ENCODE measurements at places on chromosomes 5 and 9. TPM values are rescaled to one million over a fixed set of nuclear protein-coding genes. Genes with fewer than 3 reads are reported as not detected.

DNA sequence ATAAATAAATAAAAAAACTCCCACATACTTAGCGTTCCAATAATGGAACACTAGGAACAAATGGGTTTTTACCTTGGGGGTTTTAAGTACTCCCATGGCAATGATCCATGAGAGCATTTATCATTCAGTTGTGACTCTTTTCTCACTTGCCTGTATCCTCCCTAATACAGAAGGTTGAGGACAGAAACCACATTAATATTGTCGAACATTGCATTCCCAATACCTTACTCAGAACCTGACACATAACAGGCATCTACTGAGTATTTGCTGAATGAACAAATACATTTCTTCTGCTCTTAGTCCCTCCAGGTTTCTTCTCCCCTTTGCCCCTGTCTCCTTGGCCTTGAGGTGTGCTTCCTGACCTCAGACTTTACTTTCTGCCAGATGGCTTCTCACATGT lies 175.9 kb downstream of the CEMIP2 start:
- DNase-seq, result no peak

DNA sequence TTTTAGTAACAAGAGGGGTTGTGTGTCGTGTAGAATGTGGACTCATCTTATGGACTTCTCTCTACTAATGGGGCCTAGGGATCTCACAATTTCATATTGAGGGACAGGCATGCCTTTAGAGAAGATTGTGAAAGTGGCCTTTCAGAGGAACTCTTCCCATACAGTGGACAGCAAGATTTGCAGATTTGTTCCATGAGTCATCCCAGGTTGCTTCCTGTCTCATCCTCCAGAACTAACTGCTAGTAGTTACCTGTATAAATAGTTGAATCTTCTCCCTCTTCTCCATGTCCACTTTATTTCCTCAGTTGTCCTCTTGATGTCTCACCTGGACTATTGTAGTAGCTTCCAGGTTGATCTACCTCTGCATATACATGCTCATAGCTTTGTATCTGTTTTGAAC lies 997.5 kb upstream of the CTNND2 start:
- no peak for DNase-seq

GRCh38 chr9:34570376-34570775 lies 19.1 kb downstream of the CNTFR start:
- DNase-seq, result no peak

The INSYN2B gene
- not detected for total RNA-seq

GRCh38 chr5:127426661-127427060 lies 90.8 kb upstream of the PRRC1 start:
- no peak for DNase-seq

GRCh38 chr9:123043081-123043939 lies 9.8 kb downstream of the GPR21 start:
- no peak for DNase-seq

The PHF24 gene
- total RNA-seq, result 0.06 TPM

DNA sequence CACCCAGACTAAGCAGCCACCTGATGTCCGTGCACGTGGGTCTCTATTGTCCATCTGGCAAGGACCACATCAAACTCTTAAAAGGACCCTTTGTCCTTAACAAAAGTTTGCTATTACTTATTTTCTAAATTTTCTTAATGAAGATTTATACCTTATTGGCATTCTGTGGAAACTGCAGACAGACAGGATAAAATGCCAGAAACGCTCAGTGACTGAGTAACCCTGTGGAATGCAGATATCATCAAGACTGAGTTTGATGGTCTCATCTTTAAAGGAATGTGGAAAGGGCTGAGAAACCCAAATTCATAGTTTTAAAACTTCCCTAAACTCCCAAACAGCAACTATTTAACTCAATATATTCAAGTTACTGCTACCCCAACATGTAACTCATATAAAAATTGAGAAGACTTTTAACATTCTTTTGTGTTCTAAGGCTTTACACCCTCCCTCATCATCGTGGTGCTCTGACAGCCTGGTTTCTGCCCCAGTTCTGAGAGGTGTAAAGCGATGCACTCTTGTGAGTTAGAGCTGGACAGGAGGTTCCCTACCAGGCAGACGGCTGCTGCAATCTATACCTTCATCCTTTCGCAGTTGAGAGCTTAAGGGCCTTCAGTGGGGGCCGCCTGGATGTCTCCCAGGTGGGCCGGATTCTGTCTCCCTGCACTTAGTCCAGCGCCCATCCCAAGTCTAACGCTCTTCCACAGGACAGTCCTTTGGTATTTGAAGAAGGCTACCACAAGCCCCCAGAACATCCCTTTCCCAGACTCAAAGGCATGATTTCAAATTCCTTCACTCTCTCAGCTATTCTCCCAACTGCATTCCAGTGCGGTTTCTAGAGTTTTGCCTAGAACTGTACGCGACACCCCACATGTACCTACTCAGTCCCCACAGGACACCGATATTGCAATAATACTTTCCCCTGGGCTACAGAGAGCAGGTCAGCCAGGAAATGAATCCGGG lies 68.9 kb downstream of the DAP start:
- no peak for DNase-seq

GRCh38 chr9:13436591-13436990 lies 157.1 kb upstream of the MPDZ start:
- DNase-seq, result no peak

DNA sequence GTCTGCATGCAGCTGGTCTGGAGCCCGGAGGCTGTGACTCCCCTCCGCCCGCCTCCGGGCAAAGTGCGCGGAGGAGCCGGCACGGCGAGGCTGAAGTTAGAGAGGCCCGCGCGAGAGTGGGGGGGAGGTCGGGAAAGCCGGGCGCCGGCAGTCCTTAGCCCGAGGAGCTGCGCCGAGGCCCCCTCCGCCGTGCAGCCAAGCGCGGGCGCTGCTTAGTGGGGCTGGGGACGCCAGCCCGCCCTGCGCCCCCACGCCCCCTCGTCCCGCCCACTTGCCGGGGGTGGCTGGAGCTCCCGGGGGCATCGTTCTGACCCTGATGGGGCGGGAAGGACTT lies 403 bp downstream of the NINJ1 start:
- DNase-seq, result peak; percentile 50

- DNase-seq, result no peak
Measured at GRCh38 chr9:16879416-16879815, 8.9 kb upstream of the BNC2 start.

- DNase-seq, result no peak
Measured at GRCh38 chr9:115643948-115644727, 509.5 kb upstream of the PAPPA start.

- DNase-seq, result peak; percentile 60
Measured at GRCh38 chr5:180784497-180785097, 18.0 kb downstream of the MGAT1 start.

DNA sequence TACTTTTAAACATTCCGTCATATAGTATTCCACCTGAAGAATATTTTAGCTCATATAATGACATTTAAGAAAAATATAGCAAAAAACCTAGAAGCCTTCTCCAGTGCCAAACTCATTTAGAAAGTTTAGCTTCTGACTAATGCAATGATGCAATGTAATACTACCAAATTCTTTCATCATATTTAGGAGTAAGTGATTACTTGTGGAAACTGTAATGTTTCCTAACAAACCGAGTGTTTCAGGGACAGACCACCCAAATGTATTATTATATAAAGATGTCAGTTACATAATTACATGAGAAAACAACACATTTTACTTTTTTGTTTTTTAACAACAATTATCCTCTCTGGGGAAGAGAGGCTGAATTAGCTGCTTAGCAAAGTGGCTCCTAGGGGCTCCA lies 316.2 kb downstream of the ARL15 start:
- no peak for DNase-seq

The CAMSAP1 gene
- total RNA-seq, result 40.6 TPM

GRCh38 chr9:2125906-2126305 lies 110.8 kb downstream of the SMARCA2 start:
- no peak for DNase-seq

The CDH9 gene
- total RNA-seq, result not detected

DNA sequence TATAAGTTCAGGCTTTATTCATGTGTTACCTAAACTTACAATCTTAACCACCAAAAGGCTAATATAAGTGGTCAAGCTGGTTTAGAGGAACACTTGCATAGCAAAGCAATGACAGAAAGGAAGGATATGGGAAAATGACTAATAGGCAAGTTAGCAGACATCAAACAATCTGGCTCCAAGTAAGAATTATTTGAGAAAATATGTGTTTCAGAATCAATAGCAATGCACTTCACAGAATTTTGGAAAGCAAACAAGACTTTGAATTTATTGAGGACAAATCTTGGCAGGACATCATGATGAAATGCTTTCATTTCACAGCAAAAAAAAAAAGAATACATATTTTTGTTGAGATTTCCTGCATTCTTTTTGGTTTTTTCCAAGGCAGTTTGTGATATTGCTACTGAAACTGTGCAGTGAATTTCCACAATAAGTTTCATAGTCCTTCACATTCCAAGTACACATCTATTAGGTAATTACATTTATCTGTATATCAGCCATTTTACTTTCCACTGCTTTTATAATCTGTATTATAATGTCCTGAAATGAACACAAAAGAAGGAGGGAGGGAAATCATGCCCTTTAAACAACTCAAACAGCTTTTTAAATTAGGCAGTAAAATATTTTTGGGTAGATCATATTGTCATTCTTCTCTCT lies 417.9 kb downstream of the NR2F1-AS1 start:
- DNase-seq, result no peak

DNA sequence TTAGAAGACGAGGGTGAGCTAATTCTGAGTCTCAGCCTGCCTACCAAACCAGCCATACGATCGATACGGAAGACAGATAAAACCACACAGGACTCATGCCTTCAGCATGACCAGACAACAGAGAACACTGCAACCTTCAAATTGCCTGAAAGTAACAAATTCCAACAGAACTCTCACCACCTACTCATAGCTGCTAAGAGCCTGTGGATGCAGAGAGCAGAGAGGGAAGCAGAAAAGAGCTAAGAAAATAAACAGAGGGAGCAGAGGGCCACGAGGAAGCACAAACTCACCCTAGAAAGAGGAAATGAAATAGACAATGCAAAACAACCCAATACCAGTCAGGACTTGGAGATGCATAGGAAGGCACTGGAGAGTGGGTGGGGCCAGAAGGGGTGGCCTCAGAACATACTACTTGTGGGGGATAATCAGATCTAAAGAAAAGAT lies 86.7 kb upstream of the TAS2R1 start:
- no peak for DNase-seq

DNA sequence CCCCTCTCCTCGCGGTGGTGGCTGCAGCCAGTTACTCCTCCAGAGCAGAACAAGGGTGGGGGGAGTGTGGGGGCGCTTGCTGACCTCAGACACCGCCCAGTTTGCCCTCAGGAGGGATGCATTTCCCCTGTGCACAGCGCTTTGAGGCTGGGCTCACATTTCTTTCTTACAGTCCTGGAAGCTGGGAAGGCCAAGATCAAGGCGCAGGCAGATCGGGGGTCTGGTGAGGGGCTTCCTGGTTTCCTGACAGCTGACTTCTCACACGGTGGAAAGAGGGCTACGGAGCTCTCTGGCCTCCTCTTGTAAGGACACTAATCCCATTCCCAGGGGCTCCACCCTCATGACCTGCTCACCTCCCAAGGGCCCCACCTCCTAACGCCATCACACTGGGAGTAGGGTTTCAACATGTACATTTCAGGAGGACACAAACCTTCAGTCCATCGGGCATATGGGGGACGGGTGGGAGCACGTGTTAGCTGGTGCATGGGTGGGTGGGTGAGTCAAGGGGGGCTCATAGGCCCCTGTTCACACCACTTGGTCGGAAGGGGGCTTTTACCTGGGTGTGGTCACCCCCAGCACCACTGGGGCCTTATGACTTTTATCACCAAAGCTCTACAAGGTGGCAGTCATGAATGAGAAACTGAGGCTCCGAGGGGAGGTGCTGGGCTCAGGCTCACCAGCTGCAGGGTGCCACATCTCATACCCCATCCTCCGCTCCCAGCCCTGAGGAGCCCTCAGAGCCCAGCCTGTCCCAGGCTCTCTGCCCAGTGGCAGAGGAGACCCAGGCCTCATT lies 7.7 kb upstream of the SCGB3A1 start:
- no peak for DNase-seq

DNA sequence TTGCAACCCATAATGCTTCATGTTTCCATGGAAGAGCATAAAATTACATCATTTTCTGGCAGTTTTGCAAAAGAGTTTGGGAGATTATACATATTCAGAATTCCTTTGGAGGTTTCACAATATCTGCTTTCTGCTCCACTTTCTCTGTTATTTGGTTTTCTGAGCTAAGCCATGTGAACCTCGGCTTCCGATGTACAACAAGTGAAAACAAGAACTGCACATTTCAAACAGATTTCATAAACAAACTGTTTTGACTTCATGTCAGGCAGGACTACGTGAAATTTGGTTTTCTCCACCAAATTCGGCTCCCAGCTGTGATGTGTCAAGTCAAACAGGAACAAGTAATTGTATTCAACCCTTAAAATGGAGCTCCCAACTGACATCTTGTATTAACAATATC lies 609.8 kb downstream of the IRX1 start:
- DNase-seq, result no peak

The DAB2IP gene
- total RNA-seq, result 0.06 TPM
